ENCODE measurements at places on chromosomes 1 and 21.

DNA sequence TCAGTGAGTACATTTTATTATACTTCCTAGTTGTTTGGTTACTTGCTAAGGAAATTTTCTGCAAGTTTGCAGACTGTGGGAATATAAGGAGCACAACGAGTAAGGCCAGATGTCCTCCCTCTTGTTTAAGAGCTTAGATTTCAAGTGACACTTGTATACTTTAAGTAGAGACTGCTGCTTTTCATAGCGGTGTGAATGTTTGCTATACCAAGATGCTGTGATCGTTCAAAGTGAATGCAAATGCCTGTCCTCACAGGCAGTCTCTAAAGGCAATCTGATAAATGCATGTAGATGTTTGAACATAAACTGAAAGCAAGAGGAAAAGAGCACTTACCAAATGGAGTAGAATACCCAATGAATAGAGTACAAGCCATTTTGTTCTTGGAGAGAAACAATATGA is 226.4 kb downstream of the NRIP1 start:
- no peak for DNase-seq

DNA sequence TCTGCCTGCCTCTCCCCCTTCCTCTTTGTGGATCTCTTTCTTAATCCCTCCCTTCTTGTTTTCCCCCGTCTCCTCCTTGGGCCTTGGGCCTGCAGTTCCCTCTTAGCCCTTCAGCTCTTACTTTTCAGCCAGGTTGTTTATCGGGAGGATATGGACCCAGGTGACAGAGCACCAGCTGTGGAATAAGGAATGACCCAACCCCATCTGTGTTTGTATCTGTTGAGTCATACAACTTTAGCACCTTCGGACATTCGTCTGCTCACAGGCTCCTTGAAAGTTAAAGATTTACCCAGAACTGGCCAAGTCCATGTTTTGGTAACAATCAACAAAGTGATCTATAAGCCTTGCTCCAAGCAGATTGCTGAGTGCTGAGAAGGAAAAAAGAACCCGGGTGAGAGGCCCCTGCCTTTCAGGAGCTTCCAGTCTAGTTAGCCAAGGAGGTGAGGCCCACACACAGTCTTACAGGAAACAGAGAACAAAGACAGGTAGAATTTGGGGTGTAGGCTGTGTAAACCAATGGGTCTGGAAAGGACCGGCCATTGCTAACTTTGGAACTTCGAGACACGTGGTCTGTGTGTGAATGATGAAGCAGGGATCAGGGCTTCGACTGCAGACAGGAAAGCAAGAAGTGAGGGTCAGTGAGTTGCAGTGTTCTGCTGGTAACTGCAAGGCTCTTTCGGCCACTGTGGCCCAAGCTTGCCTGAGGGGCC is 66.7 kb upstream of the F3 start:
- peak; percentile 41 for DNase-seq

GRCh38 chr1:81412954-81413353 is 387.8 kb upstream of the ADGRL2 start:
- DNase-seq = no peak

DNA sequence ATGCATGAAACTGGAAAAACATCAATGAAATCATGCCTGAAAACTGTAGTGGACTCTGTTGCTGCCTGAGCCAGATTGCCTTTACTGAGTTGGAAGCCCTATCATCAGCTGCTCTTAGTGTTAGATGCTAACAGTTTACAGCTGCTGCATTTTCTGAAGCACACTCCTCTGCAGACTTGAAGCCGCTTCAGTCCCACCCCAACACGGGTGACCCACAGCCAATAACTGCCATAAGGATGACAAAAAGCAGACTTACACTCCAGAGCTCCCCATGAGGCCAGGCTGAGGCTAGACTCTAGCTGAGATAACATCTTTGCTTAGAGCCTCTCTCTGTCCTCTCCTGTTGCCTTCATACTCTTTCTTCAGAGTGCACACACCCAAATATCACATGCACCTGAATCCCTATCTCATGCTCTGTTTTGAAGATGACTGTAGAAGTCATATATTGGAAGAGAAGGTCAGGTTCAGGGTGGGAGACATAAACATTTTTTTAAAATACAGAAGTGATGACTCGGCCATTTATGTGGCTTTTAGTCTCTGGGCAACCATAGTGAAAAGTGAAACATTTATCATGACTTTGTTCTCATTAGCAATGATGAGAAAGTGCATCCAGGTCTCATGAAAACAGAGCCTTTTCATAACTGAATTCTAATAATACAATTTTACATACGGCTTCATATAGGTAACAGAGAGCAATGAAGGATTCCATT is 161.0 kb downstream of the KCNK2 start:
- DNase-seq = peak; percentile 67

DNA sequence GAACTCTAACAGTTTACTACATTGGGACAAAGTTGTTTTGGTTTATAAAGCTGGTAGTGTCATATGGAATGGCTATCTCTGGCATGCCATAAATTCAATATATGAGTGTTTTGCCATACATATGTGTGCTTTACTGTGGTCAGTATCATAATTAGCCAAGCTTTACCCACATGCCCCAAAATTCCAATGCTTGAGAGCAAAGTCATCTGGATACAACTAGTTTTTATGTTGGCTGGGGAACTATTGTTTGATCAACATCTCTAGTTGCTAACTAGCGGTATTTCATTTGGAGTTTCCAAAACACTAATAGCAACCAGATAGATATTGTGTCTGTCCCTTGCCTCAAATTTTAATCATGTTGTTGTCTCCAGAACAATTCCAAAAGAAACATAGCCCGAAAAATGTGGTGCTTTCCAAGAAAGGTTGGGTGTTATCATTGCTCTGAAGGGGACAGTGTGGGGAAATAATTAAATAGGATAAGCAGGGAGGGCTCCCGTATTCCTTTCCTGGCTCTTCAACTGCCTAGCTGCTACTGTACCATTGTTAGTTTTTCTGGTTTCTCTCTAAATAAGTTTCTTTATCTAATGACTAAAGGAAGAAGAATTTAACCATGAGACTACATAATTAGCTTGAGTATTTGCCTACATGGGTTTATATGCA is 136.1 kb downstream of the TGFB2 start:
- no peak for DNase-seq

DNA sequence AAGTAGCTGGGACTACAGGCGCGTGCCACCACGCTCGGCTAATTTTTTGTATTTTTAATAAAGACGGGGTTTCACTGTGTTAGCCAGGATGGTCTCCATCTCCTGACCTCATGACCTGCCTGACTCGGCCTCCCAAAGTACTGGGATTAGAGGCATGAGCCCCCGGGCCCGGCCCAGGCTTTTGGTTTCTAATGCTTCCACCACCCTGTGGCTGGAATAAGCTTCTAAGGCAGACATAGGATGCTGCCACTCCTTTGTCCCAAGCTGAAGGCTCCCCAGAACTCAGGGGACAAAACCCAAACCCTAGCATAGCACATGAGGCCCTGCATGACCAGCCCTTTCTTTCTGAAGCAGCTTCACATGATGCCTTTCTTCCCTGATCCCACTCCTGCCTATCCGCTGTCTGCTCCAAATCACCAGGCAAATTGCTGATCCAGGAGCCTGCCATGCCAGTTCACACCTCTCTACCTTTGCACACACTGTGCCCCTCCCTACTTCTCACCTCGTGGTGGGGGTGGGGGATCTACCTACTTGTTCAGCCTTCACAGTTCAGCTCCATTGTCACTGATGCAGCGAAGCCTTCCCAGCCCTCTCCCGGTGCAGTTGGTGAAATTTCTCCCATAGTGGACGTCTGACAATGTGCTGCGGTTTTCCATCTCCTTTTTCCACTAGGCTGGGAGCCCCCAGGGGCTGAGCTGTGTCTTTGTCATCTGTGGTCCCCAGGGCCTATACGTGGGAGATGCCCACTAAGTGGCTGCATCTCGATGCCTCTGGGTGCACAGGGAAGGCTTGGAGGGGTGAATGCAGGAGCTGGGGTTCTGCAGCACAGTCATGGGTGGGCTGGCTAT is 6.9 kb downstream of the PTPRU start:
- DNase-seq = no peak

DNA sequence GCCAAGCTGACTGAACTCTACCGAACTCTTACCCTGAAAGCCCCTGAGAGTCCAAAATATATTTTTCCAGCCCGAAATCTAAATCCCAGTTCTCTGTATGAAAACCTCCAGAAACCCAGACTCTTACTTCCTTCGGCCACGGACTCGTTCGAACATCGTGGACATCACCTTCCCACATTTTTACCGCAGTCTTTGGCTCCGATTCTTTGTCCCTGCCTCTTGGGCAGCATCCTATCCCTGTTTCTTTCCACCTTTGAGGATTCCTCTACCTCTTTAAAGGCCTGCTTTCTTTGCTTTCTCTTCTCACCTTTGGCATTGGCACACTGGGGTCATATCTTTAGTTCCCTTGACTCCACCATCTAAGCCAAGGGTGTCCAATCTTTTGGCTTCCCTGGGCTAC is 932 bp upstream of the USP24 start:
- DNase-seq = no peak

DNA sequence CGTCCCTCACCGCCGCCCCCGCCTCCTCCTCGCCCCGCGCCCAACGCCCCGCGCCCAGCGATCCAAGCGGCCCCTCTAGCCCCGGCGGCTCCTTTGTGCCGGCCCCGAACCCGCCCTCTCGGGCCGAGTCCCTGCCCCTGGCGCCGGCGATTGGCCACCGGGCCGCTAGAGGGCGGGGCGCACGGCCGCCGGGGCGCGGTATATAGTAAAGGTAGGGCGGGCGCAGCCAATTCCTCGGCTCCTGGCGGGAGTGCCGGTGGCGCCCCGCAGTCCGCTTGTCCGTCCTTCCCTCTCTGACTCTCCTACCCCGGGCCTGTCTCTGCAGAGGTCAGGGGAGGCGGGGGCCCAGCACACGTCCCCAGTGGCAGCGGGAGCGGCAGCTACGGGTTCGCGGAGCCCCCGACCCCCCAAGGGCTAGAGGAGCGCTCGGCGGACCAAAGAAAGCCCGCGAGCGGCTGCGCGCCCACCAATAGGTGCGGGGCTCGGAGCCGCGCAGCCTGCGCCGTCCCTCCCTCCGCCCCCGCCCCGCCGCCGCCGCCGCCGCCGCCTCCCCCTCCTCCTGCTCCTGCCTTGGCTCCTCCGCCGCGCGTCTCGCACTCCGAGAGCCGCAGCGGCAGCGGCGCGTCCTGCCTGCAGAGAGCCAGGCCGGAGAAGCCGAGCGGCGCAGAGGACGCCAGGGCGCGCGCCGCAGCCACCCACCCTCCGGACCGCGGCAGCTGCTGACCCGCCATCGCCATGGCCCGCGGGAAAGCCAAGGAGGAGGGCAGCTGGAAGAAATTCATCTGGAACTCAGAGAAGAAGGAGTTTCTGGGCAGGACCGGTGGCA is at the start of gene ATP1B1:
TSS of gene ATP1B1 (plus strand) at position 596 of the 826 bp plus-strand sequence. CDS start at position 736, 140 bp downstream.
- DNase-seq = peak; percentile 80

- no peak for DNase-seq
Observed at GRCh38 chr1:21827141-21827679, 15.1 kb downstream of the LDLRAD2 start.

DNA sequence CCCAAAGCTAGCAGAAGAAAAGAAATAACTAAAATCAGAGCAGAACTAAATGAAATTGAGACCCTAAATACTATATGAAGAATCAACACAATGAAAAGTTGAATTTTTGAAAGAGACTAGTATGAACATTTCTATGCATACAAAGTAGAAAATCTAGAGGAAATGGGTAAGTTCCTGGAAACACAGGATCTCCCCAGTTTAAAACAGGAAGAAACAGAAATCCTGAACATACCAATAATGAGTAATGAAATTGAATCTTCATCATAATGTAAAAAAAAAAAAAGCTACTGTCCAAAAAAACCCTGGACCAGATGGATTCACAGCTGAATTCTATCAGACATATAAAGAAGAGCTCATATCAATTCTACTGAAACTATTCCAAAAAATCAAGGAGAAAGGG is 233.5 kb downstream of the PLPP3 start:
- DNase-seq = no peak

DNA sequence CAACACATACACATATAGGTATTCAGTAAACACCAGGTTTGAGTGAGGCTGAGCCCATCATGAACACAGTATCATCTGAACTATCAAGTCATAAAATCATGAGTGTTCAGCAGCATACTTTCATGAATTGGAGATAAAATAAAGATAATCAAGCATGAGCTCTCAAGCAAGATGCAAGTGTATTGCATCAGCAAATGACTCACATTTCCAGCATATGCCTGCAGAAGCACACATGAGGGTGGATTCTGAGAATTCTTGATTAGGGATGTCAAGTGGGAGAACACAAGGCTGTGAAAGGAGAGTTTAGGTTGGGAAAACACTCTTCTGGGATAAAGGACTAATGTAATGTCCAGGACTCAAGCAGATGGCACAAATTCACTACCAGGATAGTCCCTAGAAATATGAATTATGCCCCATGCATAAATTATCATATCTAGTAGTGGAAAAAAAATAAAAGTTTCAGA is 299.2 kb downstream of the SRGAP2C start:
- DNase-seq = peak; percentile 90

DNA sequence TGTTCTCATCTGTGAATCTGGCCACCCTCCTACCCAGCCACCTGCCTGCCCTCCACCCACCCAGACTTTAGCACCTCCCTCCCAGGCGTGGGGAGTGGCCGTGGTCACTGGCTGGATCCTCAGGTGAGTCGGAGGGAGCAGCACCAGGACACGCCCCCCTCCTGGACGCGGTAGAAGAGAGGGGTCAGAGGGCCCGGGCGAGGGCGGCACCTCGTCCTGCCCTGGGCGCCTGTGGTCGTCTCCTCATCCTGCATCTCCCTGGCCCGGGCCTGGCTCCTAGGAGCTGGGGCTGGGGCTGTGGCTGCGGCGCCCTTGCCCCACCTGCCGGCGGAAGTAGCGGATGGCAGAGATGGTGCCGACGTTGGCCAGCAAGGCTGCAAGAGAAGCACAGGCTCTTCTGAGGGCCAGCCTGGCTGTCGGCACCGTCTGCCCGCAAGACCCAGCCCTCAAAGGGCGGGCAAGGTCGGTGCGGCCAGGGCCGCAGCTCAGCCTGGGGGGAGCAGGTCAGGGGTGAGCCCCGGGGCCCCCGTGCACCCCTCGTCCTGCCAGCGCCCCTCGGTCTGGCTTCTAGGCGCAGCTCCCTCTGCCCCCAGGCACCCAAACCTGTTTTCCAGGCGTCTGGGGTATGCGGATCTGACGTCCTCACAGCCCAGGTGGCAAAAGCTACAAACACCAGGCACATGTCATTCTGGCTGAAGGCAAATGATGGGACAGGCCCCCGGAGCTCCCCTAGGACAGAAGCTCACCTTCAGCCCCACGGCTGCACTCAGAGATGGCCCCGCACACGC is 5.8 kb downstream of the PERM1 start:
- peak; percentile 44 for DNase-seq

DNA sequence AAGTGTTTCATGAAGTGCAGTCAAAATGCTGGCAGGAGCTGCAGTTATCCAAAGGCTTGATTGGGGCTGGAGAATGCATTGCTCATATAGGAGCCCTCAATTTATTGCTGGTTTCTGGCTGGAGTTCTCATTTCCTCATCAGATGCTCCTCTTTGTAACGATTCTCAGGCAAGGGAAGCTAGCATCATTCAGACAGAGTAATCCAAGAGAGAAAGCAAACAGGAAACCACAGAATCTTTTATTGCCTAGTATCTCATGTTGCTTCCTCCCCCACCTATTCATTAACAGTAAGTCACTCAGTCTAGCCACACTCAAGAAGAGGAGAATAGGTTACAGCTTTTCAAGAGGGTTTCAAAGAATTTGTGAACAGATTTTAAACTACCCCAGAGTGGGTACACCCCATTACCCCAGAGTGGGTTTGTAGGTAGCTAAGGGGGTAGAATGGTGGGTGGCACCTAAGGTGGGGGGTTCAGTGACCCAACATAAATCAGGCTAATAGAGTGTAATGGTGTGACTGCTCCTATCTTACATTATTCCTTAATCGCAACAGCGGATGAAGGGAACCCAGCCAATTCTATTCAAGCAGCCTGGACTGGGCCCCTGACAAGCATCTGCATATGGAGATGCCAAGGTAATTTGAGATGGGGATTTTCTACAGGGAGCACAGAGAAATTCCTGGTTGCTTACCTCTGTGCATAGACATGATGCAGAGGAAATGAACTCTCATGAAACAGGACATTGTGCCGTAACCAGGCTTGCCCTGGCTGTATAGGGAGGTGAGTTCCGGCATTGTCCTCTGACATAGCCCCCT is 67.1 kb downstream of the KCNJ15 start:
- peak; percentile 98 for DNase-seq
